ENCODE measurements at places on chromosomes 1 and 21. TPM values are rescaled to one million over a fixed set of nuclear protein-coding genes. Genes with fewer than 3 reads are reported as not detected.
A peak's percentile ranks its signal among the peaks of the same experiment; 100 is the strongest.

- no peaks in the 10 kb centered on the region for H3K4me1 ChIP-seq
- no peak for DNase-seq
- no peak overlapping the region for H3K4me3 ChIP-seq
- no peaks in the 10 kb centered on the region for H3K36me3 ChIP-seq
- no peak overlapping the region for H3K27ac ChIP-seq
Observed at GRCh38 chr21:44618909-44619308, 7.0 kb downstream of the KRTAP10-8 start.

- peaks cover 29% of the 10 kb centered on the region for H3K4me1 ChIP-seq
- DNase-seq = no peak
- H3K27ac ChIP-seq = no peak overlapping the region
- H3K27me3 ChIP-seq = no peaks in the 10 kb centered on the region
- no peak overlapping the region for H3K4me3 ChIP-seq
Observed at GRCh38 chr1:96703186-96703585, 18.4 kb upstream of the PTBP2 start.

GRCh38 chr1:47523835-47524215, 86.0 kb downstream of the FOXD2 start:
- peaks cover 79% of the 10 kb centered on the region for H3K27me3 ChIP-seq
- no peaks in the 10 kb centered on the region for H3K36me3 ChIP-seq
- DNase-seq = no peak
- no peak overlapping the region for H3K27ac ChIP-seq
- H3K4me1 ChIP-seq = peaks cover 37% of the 10 kb centered on the region

NTMT2 gene
- not detected for total RNA-seq

DNA sequence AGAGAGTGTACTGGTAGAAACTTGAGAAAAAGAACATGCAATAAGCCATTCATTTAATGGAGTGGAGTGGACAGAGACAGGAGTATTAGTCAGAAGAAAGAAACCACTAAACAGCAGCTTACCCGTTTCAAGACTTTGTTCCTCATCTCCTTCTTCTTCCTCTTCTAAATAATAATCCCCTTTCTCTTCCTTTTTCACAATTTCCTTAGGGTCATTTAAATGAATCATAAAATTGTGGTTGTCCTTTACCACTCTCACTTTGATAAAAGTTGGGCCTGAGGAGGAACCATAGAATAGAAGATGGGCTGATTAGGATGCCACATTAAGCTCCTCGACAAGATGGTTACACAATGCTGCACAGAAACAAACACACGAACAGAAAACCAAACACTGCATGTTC, 109.6 kb downstream of the WDR3 start:
- no peaks in the 10 kb centered on the region for H3K4me1 ChIP-seq
- H3K36me3 ChIP-seq = no peaks in the 10 kb centered on the region
- H3K27me3 ChIP-seq = no peaks in the 10 kb centered on the region
- no peak for DNase-seq
- H3K4me3 ChIP-seq = no peak overlapping the region

CD84 gene
- not detected for total RNA-seq

PRDX1 gene
- total RNA-seq = 157 TPM

DNA sequence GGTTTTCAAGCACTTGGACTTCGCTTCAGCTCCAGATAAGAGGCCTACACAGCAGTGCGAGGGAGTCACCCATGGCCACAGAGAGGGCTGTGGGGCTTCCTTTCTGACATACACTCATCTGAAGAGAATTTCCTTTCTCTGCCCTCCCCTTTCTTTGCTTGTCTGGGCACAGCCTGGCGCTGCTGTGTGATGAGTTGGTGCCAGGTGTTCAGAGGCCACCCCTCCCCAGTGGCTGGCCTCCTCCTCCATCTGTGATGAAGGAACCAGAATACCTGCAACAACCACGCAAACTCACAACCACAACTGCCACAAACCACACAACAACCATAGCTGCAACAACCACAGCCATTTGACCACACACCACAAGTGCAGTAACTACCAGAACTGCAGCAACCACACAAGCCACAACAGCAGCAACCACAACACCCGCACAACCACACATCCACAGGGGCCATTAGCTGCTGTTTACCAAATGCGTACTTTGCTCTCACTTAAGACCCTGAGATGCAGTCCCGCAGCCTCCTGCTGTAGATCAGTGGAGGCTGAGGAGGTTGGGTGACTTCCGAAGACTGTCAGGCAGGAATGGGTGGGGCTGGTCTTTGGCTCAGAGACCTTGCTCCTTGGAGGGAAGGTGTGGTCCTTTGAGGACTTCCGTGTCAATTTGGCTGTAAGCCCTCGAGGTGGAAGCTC, 71.1 kb downstream of the IER5 start:
- H3K27me3 ChIP-seq = no peaks in the 10 kb centered on the region
- H3K4me1 ChIP-seq = no peaks in the 10 kb centered on the region
- no peak for DNase-seq
- no peak overlapping the region for H3K4me3 ChIP-seq
- peaks cover 1% of the 10 kb centered on the region for H3K36me3 ChIP-seq

CHRM3 gene
- 6.9 TPM for total RNA-seq

- H3K4me1 ChIP-seq = peaks cover 11% of the 10 kb centered on the region
- no peak overlapping the region for H3K27ac ChIP-seq
- H3K4me3 ChIP-seq = no peak overlapping the region
- H3K36me3 ChIP-seq = peaks cover 5% of the 10 kb centered on the region
- no peak for DNase-seq
- no peaks in the 10 kb centered on the region for H3K27me3 ChIP-seq
Observed at GRCh38 chr21:29719521-29719920, 220.3 kb downstream of the GRIK1 start.

KRTAP7-1 gene
- not detected for total RNA-seq

- no peak for DNase-seq
- peaks cover 7% of the 10 kb centered on the region for H3K4me1 ChIP-seq
- no peaks in the 10 kb centered on the region for H3K27me3 ChIP-seq
- H3K4me3 ChIP-seq = peak overlapping the region; percentile 53
Observed at GRCh38 chr21:36988536-36988935, 18.0 kb upstream of the RIPPLY3 start.

Measured in mesothelial cell of epicardium (in vitro differentiated cells).